SW480 (cell line): ENCODE measurements at places on chromosomes 1 and 21.

DNA sequence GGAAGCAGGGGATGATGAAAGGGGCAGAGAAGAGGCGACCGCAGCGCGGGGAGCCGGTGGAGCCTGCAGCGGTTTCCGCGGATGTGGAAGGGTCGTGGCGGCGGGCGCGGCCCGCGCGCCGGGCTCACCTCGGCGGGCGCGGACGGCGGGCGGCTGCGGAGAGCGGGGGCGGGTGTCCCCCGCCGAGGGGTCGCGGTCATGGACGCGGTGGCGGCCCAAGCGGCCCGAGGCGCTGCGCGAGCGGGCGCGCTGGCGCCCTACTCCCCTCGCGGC is 572 bp downstream of the LPGAT1 start:
- DNase-seq = peak; percentile 46

- DNase-seq = no peak
Measured at GRCh38 chr21:38675182-38675824, 130.4 kb upstream of the ETS2 start.

DNA sequence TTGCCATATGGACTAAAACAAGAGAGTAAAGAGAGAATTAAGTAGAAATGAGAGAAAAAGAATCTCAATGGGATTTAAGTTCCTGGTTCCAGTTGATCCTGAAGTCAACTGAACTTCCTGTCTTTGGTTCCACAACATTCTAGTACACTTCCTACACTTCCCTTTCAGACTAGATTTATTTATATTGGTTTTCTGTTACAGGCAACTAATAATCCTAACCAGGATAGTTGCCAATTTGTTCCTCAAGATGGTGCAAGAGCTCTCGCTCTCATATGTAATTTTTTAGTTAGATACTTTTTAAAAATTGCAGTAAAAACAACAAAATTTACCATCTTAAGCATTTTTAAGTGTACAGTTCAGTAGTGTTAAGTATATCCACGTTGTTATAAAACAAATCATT is 28.8 kb upstream of the TRIM45 start:
- no peak for DNase-seq

DNA sequence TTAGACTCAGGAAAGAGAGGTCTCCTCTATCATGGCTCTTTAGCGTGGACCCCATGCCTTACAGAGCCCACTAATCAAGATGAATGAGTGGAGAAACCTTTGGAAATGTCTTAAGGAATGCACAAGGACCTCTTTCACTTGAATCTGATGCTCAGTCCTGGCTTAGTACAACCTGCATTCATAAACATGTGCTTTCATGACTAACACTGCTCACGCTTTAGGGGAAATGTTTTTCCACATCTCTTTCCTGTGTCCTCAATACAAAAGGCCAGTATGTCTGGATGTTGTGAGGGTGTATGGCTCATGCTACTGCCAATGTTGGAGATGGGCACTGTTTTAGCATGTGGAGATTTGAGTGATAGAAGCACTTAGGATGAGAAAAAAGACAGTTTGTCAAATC is 14.2 kb upstream of the GNG12 start:
- DNase-seq = no peak

DNA sequence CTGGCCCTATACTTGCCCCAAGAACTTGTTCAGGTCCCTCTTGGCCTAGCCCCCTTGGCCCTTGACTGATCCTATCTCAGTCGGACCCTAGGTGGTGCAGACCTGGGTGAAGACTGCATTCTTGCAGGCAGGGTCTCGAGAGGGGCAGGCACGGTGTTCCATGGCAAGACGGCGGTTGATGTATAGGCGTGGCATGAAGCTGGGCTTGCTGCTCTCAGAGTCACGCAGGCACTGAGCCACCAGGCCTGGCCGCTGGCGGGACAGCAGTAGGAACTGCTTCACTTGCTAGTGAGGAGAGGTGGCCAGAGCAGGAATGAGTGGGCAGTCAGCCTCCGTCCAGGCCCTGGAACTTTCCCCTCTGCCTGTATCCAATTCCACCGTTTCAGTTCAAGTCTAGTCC is 3.8 kb downstream of the HECTD3 start:
- DNase-seq = no peak
